ENCODE measurements at places on chromosomes 2 and 18.

GRCh38 chr18:39863916-39864315, 2091.1 kb upstream of the PIK3C3 start:
- DNase-seq, result no peak

DNA sequence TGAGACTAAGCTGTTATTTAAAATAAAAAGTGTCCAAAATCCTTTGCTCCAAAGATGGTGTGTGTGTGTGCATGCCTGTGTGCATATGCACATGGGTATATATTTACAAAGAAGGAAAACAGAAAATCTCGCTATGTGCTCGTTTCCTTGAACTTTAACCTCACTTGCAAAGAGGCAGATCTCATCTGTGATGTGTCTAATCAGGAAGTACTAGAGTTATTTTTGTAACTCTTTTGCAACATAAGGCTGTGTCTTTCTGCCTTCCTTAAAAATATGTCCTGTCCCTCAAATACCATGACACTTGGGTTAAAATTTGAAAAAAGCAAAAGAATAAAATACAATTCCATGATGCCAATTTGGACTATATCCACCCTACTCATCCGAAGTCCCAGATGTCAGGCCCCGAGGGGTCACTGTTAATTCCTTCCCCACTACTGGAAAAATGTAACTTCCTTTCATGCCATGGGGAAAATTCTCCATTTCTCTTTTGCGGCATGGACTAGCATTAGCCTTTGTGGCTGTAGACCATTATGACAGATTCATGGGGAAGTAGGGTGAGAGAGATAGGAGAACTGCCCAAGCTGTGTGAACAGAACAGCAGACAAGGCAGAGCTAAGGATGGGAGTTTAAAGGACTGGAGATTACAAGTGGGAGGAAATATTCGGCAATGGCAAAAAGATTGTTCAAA, 191.3 kb downstream of the MYO1B start:
- DNase-seq, result no peak

DNA sequence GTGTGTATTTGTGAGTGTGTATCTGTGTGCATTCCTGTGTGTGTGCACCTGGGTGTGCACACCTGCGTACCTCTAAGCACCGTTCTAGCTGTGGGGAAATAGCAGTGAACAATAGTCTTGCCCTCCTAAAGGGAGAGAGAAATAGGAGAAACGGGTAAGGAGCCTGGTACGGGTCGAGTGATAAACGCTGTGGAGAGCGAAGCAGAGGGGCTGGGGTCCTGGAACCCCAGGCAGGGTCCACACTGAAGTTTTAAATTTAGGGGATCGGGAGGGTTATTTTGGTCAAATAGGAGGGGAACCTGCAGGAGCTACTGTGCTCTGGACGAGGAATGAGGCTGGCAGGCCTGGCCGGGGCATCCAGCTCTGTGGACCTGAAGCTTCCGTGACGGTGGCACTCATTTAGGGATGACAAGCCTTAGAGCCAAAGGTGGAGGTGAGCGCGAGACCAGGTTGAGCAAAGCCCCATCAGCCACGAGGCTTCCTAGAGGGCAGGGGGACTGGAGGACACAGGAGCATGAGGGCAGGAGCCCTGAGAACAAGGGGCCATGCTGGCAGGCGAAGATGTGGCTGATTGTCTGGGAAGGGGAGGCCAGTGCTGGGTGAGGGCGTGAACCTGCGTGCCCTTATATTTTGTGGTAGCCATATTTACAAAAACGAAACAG, 188.0 kb downstream of the RTP5 start:
- DNase-seq, result no peak

DNA sequence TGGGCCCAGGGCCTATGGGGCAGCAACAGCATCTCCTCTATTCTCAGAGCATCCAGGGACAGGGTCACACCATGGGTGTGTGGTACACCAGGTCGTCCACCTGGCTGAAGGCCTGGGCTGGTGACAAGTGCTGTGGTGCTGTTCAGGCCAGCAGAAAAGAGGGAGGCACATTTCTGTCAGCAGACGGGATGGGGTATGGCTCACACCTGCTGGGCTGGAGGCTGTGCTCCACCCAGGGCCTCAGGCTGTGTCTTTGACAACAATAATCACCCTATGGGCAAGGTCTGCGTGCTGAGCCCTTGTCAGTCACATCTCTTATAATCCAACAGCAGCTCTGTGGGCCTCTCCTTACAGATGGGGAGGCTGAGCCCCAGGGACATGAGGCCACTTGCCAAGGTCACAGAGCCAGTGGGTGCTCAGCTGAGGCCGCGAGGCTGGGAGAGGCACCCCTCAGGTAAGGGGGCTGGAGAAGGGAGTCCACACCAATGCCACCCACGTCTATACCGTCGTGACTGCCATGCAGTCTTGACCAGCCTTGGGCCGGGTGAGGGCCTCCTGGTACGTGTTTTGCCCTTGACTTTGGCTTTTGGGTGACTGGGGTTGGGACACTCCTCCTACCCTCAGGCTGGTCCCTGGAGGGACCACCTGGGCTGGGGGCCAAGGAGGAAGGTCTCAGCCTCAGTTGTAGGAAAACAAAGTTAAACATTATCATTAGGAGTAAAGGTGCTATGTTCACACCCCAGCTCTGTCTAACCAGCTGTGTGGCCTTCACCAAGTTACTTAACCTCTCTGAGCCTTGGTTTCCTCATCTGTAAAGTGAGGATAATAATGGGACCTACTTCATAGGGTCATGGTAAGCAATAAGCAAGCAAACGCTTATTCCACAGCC, 5.6 kb upstream of the HS6ST1 start:
- no peak for DNase-seq

DNA sequence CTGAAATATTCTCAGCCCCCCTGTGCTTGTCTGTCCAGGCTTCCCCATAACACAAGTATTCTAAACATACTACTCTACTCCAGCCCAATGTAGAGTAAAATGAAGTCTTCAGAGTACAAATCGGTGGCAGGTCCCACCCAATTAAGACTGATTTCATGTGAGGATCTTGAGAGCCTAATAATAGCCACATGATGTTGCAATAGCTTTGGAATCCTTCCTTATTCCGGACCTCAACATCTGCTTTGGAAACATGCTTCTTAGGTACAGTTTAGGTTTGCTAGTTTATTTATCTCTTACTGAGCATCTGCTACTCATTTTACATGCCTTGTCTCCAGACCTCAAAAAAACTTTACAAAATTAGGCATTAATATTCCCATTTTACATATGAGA, 207.3 kb upstream of the RAB6C start:
- peak; percentile 10 for DNase-seq

- no peak for DNase-seq
Observed at GRCh38 chr2:119428488-119429224, 3.0 kb upstream of the TMEM37 start.

DNA sequence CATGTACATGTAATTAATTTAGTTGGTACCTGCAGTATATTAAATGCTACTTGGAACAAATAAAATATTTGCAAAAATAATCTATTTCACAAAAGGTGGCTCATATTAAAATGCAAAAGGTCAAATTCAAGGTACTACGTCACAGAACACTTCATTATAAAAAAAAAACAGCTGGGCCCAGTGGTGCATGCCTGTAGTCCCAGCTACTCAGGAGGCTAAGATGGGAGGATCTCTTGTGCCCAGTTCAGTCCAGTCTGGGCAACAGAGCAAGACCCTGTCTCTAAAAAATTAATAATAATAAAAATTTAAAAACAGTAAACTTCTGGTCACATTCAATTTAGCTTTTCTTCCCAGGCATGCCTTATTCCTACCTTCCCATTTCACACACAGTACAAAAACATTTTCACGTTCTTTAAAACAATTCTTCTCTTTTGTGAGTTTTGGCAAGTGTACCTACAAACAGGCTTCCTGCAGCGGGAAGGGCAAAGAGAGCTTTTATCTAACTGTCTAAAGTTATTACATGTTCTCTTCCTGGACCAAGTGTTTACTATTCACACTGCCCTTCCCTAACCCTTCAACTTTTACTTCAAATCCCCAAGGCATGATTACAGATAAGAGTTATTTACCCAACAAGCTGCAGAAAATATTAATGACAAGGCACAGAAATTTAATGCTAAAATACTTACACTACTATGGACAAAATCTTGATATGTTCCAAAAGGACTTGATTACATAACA, 10.7 kb downstream of the BAZ2B start:
- no peak for DNase-seq

DNA sequence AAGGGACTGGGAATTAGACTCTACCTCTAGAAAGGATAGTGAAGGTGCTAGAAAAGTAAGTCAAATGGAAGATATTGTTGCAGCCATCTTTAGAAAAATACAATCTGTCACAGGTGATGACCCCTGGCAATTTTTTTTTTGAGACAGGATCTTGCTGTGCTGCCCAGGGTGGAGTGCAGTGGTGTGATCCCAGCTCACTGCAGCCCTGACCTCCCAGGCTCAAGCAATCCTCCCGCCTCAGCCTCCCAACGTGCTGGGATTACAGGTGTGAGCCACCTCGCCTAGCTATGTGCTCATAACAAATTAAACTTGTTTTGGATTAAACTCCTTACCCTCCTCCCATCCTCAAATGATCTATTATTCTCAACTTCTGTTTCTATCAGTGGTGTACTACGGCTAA, 3.8 kb upstream of the GIGYF2 start:
- DNase-seq, result no peak

DNA sequence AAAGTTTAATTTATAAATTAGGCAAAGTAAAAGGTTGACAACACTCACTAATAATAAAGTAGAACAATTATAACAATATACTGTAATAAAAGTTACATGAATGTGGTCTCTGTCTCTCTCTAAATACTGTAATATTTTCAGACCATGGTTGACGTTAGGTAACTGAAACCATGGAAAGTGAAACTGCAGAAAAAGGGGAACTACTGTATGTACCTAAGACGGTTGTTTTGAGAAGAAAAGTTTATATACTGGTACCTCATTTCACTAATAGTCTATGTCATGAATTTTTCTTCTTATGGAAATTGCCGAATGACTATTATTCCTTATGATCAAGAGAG, 166.7 kb upstream of the ZNF521 start:
- no peak for DNase-seq

- no peak for DNase-seq
Observed at GRCh38 chr2:62110415-62111025, 85.4 kb upstream of the B3GNT2 start.

DNA sequence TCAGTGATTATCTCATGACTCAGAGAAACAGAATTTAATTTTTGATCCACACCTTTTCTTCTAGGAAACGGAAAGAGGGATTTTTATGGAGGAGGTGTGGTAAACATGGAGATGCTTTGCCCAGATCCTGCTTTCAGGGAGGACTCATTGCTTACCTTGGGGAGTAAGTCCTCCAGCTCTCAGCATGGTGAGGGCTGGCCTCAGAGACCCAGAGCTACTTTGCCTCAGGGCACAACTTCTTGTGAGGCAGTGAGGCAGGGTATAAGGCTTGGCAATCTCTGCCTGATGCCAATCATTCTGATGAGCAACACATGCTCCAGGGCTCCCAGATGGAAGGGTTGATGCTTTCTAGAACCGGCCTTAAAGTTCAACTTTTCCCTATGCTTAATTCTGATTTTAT, 189.9 kb upstream of the DCC start:
- no peak for DNase-seq

DNA sequence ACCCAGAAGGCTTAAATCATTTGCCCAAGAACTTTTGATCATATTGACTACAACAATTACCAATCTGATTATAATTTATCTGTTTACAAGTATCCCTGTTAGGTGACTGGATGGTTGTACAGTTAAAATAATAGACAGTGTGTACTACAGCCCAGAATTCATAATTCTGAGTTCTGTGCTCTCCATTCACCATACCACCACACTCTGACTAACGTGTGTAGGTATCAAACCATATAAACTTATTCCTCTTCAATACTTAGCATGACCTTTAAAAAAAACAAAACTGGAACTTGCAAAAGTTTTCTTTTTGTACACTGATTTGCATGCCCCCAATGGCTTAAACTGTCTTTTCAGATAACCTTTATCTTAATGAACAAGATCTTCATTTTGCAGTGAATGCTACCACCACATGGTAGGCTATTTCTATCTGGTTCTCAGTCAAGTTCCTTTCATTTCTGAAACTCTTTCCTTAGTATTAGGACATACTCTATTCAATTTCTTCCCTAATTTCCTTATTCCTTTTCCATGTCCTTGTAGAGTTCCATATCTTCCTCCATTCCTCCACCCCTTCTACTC, 50.9 kb downstream of the SOS1 start:
- DNase-seq, result no peak

- peak; percentile 56 for DNase-seq
Observed at GRCh38 chr18:8703092-8703709, 2.2 kb upstream of the MTCL1 start.

- DNase-seq, result no peak
Observed at GRCh38 chr2:161992531-161992930, 81.5 kb downstream of the DPP4 start.

GRCh38 chr18:76212960-76213359, 282.1 kb downstream of the ZNF516 start:
- DNase-seq, result no peak

DNA sequence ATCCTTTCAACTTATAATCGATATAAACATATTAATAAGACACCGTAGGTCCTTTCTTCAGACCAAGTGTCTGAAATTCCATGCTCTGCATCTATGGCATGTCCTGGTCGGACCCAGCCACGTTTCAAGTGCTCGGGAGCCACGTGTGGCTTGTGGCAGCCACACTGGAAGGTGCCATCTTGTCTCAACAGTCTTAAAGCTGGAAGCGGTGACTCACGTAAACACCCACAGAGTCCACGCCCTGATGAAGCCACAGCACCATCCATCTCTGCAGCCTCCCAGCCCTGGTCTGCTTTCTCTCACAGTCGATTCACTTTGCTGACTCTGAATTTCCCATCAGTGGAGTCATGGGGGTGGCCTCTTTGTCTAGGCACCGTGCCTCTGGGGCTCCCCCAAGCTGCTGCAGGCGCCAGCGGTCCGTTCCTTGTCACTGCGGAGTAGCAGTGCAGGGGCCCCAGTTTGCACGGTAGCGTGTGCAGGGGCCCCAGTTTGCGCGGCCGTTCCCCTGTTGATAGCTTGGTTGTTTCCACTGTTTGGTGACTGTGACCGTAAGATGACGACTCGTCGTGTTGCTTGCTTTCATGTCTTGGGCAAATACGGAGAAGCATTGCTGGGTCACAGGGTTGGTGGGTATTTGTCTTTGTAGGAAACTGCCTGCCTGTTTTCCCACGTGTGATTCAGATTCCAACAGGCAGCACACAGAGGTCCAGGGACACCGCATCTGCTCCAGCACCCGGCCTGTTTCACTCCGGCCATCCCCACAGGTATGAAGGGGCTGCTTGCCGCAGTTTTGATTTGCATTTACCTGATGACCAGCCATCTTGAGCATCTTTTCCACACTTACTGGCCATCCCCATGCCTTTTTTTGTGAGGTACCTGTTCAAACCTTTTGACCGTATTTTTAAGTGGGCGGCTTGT, 240.3 kb downstream of the HDAC4 start:
- no peak for DNase-seq

- peak; percentile 23 for DNase-seq
Observed at GRCh38 chr2:186605041-186605440, 15.2 kb downstream of the ITGAV start.

GRCh38 chr2:148027822-148028221, 6.9 kb downstream of the MBD5 start:
- no peak for DNase-seq
